ENCODE measurements at places on chromosomes 4 and X. TPM values are rescaled to one million over a fixed set of nuclear protein-coding genes. Genes with fewer than 3 reads are reported as not detected.

DHX15 gene
- 74.0 TPM for polyA plus RNA-seq

GRCh38 chrX:134764202-134764785, 106.0 kb upstream of the PLAC1 start:
- DNase-seq = no peak

DNA sequence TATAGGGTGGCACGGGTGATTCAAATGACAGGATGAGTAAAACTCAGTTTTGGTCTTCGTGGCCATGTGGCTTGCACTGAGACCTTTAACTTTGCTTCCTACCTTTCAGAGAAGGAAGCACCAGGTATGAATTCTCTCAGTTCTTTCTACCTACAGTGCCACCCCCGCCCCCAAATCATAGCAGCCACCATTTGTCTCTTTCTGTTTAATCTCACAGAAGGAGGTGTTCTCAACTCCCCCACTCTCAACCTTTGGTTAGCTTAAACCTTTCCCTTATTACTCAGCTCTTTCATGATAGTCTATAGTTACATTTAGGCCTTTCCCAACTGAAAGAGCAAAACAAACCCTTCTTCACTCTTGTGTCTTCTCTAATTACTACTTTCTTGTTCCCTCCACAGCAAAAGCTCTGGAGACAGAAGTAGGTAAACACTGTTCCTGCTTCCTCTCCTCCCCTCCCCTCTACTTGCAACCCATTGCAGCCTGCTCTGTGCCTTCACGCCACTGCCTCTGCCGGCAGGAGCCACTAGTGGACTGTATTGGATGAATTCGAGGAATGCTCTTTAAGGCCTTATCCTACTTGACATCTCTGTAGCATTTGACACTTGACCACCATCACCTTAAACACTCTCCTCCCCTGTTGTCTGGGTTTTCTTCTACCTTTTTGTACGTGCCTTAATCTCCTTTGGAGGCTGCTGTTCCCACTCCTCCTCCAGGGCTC, 123.7 kb downstream of the AFF1 start:
- no peak for DNase-seq

GRCh38 chr4:173508386-173509035, 21.5 kb downstream of the HAND2 start:
- DNase-seq = no peak

ZNF718 gene
- polyA plus RNA-seq = 1.5 TPM

UTP3 gene
- 32.0 TPM for polyA plus RNA-seq

GRCh38 chr4:84366161-84366560, 132.9 kb downstream of the NKX6-1 start:
- DNase-seq = no peak

GRCh38 chrX:40055495-40055894, 42.3 kb downstream of the BCOR start:
- DNase-seq = no peak

HPGDS gene
- 1.2 TPM for polyA plus RNA-seq

DNA sequence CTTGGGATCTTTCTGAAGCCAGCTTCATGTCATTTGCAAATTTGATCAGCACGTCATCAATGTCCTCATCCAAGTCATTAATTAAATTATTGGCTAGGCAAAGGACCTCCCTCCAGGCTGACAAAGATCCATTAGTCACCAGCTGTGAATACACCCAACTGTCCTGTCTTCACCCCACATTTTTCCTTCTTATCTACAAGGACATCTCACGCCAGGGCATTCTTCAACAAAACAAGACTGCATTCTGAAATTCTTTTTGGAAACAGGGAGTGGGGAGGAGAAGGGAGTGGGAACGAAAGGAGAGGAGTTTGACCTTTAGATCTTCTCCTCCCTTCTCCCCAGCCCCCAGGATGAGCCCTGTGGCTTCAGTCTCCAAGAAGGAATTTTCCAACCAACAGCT, 32.7 kb downstream of the NLGN3 start:
- no peak for DNase-seq

DNA sequence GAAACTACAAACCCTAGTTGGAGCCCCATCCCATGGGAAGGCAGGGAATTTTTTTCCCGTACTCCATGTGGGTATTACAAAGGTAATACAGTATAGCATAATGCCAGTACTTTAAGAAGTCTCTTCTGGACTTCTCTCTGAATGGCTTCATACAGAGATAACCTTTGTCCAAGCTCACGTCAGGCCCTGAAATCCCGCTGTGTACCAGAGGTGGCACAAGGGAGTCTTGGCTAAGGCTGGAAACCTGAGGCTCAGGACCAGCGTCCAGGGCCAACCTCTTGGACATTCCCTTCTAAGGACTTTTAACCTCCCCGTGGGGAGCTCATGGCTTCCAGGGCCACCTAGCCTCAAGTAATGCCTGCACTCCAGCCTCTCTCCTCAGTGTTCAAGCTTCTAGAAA, 338.9 kb upstream of the FAM241A start:
- no peak for DNase-seq

DNA sequence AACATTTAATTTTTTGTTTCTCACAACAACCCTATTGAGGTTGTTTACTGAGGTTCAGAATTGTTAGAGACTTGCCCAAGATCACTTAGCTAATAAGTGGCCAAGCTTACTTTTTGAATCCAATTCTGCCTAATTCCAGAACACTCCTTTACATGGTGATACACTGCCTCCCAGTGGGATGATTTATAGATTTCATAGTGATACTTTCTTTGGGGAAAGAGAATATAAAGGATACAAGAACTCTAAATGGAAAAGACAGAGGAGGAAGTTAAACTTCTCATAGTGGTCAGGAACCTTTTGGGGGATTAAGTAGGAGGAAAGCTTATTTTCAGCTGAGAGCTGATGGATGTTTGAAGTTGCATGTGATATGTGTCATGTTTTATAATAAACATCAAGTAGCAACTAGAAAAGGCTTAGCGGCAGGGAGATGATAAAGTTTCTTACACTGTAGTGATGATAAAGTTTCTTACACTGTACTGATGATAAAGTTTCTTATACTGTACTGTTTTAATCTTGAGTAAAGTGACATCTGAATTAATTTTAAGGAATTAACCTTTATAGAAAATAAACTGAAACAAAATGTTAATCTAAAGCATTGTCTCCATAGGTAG, 15.3 kb downstream of the STAG2 start:
- peak; percentile 39 for DNase-seq

DNA sequence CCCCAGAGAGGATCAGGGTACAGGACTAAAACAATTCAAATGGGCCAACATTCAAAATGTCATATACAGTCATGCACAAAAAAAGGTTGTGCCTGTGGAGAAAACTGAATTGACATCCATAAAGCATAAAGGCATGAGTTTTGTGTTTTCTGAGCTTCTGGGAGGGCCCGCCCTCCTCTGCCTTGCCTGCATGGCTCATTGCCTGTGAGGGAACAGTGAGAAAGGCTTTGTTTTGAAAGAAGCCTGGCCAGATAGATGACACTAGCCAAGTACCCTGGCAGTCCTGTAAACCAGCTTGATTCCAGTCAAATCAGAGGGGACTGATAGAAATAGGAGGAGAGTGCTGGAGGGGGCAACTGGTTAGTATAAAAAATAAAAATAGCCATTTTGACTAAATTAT, 194.3 kb downstream of the KIT start:
- no peak for DNase-seq

GRCh38 chrX:43861750-43862149, 20.5 kb downstream of the MAOB start:
- DNase-seq = no peak

DNA sequence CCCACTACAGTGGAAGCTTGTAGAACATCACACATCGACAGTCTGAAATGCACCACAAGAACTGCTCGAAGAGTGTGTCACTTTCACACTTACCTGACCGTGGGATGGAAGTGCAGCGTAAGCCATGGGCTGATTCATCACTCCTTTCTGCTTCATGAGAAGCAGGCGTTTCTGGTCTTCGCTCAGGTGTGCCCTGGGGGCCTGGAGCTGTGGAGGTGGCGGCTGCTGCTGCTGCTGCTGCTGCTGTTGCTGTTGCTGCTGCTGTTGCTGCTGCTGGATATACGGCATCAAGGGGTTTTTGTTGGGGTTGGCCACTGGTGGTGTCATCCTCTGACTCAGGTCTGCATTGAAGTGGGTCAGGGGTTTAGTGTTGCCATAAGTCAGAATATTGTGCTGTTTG, 223.6 kb downstream of the MGST2 start:
- DNase-seq = no peak

DNA sequence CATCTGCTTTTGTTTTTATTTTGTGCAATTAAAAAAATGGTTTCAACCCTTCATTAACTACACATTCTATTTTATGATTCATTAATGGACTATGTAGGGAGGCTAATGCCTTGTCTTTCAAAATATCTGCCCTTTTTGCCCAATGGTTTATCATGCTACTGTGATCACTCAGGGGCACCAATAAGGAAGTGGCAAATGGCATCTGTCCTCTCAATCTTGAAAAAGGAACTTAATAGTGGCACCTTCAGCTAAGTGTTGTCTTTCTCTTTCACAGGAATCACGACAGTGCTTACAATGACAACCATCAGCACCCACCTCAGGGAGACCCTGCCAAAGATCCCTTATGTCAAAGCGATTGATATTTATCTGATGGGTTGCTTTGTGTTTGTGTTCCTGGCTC, 57.1 kb downstream of the COMMD8 start:
- no peak for DNase-seq

MAGEB1 gene
- polyA plus RNA-seq = not detected

DNA sequence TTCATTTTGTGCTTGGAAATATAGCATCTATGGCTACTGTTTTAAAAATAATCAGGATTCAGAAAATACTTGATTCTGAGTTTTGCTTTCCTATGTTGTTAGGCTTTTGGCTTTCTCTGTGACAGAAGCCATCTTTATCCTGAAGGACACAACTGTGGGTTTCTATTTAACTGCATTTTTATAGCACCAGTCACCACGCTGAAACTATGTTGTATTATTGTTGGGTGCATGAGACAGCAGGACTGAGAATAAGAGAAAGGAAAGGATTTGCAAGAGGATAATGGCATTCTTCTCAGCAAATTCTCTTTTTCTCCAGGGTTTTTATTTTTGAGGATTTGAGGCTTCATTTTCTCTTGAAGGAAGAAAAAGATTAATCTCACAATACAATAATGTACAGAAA, 10.1 kb upstream of the NEUROG2 start:
- no peak for DNase-seq

GRCh38 chr4:169108303-169108702, 98.2 kb upstream of the CBR4 start:
- DNase-seq = no peak

OPRPN gene
- not detected for polyA plus RNA-seq
